Glutamatergic neuron (in vitro differentiated cells): ENCODE measurements at places on chromosomes 3 and 15. TPM values are rescaled to one million over a fixed set of nuclear protein-coding genes. Genes with fewer than 3 reads are reported as not detected.

GRCh38 chr15:90560229-90560776 is 30.6 kb downstream of the CRTC3 start:
- no peak for DNase-seq
- no peak overlapping the region for H3K4me3 ChIP-seq
- H3K36me3 ChIP-seq = peaks cover 5% of the 10 kb centered on the region
- H3K4me1 ChIP-seq = peaks cover 24% of the 10 kb centered on the region

GRCh38 chr3:122577409-122578031 is at the start of gene PARP15:
PARP15 (plus strand) TSS chr3:122577650; CDS start chr3:122577668, 18 bp downstream.
- H3K4me3 ChIP-seq = peak within 1 kb of the TSS; percentile 83
- DNase-seq = no peak

DAZL gene
- 0.51 TPM for total RNA-seq

GRCh38 chr3:123792473-123793201 is 91.5 kb downstream of the MYLK start:
- H3K27me3 ChIP-seq = no peaks in the 10 kb centered on the region
- no peak for DNase-seq
- H3K4me3 ChIP-seq = no peak overlapping the region
- H3K36me3 ChIP-seq = no peaks in the 10 kb centered on the region

DNA sequence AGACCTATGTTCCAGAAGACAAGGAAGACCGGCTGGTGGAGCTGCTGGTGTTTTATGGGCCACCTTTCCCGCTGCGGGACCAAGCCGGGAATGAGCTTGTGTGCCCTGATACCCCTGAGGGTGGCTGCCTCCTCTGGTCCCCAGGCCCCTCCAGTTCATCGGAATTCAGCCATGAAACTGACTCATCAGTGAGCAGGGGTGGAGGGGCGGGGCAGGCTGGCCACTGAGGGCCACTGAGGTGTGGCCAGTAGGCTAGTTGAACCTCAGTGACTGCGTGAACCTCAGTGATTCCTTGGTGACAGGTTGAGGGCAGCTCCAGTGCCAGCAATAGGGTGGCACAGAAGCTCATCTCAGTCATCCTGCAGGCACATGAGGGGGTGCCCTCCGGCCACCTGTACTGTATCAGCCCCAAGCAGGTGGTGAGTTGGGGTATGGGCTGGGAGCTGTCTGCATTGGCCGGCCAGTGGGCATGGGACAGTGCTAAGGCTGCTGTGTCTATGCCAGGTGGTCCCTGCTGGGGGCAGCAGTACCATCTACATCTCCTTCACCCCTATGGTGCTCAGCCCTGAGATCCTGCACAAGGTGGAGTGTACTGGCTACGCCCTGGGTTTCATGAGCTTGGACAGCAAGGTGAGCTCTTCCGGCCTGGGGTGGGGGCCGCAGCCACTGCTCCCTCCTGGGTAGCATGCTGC is 20.3 kb downstream of the ACAA1 start:
- no peak overlapping the region for H3K27ac ChIP-seq
- H3K36me3 ChIP-seq = no peaks in the 10 kb centered on the region
- no peaks in the 10 kb centered on the region for H3K4me1 ChIP-seq
- H3K4me3 ChIP-seq = no peak overlapping the region
- peaks cover 12% of the 10 kb centered on the region for H3K27me3 ChIP-seq

CP gene
- total RNA-seq = not detected

- no peak for DNase-seq
- H3K4me3 ChIP-seq = no peak overlapping the region
- no peak overlapping the region for H3K27ac ChIP-seq
Observed at GRCh38 chr3:46574243-46574646, 8.1 kb upstream of the LRRC2 start.

DNA sequence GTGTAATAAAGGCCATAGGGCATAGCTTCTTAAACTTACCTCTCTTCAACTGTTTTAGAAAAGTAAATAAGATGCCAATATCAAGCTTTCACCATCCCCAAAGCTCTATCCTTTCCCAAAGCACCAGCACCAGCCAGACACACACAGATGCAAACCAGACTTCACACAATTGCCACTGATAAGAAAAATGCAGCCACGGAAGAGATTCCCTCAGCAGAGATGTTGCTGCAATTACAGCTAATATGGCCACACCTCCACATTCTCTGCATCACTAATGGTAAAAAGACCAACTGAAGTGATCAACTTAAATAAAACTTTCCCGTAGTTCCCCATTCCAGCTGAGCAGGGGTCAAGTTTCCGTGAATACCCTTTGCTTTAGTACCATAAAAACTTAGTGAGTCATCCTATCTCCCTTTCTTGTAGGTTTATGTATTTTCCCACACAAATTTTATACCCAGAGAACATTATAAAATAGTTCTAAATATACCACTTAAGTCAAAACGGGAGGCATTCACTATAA is 64.4 kb downstream of the SLC9A9 start:
- H3K4me1 ChIP-seq = no peaks in the 10 kb centered on the region
- DNase-seq = no peak
- no peaks in the 10 kb centered on the region for H3K27me3 ChIP-seq
- H3K27ac ChIP-seq = no peak overlapping the region

- H3K36me3 ChIP-seq = peaks cover 9% of the 10 kb centered on the region
- no peak overlapping the region for H3K4me3 ChIP-seq
- H3K4me1 ChIP-seq = no peaks in the 10 kb centered on the region
Observed at GRCh38 chr15:84830036-84830435, 12.9 kb downstream of the ALPK3 start.

DNA sequence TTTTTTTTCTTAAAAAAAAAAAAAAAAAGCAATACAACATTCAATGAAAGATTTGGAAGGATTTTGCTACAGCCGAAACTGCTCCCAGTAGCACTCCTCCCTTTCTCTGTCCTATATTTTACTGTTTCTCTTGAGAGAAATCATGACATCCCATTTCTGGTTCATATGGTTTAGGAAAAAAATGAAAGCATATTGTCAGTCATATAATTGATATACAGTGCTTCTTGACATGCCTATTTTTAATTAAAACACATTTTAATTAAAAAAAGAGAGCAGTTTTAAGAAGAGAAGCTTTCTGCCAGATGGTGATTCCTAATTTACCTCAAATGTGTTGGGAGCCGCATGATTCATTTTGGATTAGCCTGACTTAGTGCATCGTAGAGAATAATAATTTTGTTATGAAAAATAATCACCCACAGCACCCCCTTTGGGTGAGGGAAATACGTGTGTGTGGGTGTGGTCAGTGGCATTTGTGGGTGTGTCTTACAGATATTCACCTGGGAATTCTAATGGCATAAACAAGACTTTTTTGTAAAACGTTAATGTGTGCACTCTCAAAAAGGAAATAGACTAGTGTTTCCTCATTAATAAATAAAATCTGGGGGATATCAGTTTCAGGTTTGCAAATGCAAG is 544.5 kb downstream of the MFSD1 start:
- no peak for DNase-seq
- H3K36me3 ChIP-seq = no peaks in the 10 kb centered on the region
- no peaks in the 10 kb centered on the region for H3K4me1 ChIP-seq
- H3K27me3 ChIP-seq = no peaks in the 10 kb centered on the region
- no peak overlapping the region for H3K4me3 ChIP-seq
- no peak overlapping the region for H3K27ac ChIP-seq

SCG3 gene
- 219 TPM for total RNA-seq

DNA sequence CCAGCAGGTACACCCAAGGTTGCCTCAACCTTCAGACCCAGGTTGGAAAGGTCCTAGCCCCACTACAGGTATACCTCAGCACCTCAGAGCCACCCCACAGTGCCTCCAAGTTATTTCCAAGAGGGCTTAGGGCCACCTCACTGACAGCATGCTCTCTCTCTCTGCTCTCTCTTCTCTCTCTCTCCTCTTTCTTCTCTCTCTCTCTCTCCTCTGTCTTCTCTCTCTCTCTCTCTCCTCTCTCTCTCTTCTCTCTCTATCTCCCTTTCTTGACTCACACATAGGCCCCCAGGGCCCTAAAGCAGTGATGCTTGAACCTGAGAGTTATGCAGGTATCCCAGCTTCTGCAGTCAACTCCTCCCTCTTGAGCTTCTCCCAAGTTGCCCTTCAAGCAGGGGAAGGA is 4.2 kb downstream of the CAV3 start:
- H3K4me3 ChIP-seq = no peak overlapping the region
- H3K27ac ChIP-seq = no peak overlapping the region
- H3K36me3 ChIP-seq = no peaks in the 10 kb centered on the region
- DNase-seq = no peak
- H3K27me3 ChIP-seq = peaks cover 2% of the 10 kb centered on the region

- H3K27me3 ChIP-seq = no peaks in the 10 kb centered on the region
- no peak overlapping the region for H3K27ac ChIP-seq
- H3K4me3 ChIP-seq = no peak overlapping the region
- no peak for DNase-seq
Observed at GRCh38 chr3:194565597-194566190, 67.5 kb downstream of the TMEM44 start.

DNA sequence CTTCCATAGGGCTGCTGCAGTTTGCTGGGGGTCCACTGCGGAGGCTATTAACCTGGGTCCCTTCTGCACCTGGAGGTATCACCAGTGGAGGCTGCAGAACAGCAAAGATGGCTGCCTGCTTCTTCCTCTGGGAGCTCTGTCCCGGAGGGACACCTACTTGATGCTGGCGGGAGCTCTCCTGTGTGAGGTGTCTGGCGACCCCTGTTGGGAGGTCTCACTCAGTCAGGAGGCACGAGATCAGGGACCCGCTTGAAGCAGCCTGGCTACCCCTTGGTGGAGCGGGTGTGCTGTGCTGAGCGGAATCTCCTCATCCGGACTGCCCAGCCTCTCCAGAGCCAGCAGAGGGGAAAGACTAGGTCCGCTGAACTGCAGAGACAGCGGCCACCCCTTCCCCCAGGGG is 56.0 kb upstream of the CTXND1 start:
- H3K27ac ChIP-seq = no peak overlapping the region
- peaks cover 2% of the 10 kb centered on the region for H3K27me3 ChIP-seq
- H3K4me3 ChIP-seq = no peak overlapping the region

CFAP100 gene
- not detected for total RNA-seq

DNA sequence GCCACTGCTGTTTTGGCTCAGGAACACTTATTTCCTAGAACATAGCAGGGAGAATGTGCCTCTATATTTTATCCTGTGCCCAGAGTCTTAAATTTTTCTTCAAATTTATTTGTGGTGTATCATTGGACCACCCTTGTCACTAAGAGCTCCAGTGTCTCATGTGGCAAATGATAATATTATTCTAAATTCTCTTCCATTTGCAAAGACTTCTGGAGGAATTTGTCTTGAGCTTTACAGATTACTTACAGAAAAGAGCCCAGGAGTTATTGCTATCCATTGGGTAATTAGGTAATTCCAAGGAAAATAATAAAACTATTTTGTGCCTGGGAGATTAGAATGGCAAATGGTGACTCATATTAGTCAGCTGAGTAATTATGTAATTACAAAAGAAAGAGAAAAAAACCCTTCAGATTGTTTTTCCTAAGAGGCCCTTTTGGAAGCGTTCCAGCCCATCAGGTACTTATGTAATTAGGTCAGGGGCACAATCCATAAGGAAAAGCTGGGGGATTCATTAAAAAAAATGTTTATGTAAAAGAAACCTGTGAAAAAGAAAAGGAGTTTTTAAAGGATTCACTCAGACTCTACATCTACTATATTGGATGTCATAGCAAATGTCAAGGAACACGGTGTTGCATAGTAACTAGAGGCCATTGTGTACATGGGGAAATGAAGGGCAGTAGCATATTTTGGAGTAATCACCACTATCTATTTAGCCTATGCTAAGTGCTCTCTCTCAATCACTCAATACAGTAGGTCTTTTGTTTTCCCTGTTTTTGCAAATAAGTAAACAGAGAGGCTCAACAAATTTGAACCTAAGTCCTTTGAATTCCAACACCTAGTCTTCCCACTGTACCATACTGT is 380.9 kb upstream of the RARB start:
- no peak for DNase-seq
- H3K4me1 ChIP-seq = no peaks in the 10 kb centered on the region
- peaks cover 2% of the 10 kb centered on the region for H3K27me3 ChIP-seq
- H3K36me3 ChIP-seq = peaks cover 4% of the 10 kb centered on the region

DNA sequence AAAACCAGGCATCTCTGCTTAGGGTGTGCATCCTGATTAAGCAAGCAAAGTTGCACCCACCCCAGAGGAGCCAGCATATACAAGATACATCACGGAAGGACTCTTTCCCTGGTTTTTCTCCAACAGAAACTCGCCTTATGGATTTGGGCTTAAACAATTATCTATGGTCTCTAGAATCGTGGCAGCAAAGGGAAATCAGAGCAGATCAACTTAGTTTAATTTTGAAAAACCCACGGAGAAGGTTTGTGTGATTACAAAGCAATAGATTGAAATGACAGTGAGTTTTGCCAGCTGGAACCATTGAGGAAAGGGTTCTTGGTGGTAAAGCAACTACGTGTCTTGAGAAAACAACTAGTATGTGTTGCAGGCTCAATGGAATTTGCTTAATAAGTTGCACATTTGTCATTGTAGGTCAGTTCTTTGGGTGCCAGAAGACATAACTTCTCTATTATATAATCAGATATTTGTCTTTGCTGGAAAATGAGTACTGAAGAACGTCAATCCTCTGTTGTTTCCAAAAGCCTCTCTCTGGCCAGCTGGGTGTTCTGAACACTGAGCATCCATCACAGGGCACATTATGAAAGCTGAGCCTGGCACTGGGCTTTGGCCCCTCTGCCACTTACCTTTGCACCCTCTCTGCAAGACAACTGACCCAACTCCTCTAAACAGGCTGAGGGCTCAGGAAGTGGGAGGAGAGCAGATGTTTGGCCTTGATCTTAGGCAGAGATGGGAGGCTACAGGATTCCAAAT is 75.7 kb upstream of the FBN1 start:
- no peak overlapping the region for H3K27ac ChIP-seq
- DNase-seq = no peak
- no peaks in the 10 kb centered on the region for H3K36me3 ChIP-seq
- no peak overlapping the region for H3K4me3 ChIP-seq
- H3K4me1 ChIP-seq = no peaks in the 10 kb centered on the region
- no peaks in the 10 kb centered on the region for H3K27me3 ChIP-seq

CLRN1 gene
- total RNA-seq = not detected
